Cerebellar cortex (tissue), 1 donor: ENCODE measurements at places on chromosomes 1 and 21.
A peak's percentile ranks its signal among the peaks of the same experiment; 100 is the strongest.

- DNase-seq = no peak
These were observed 858.3 kb upstream of the TMPRSS15 start for GRCh38 chr21:19261731-19262376.

DNA sequence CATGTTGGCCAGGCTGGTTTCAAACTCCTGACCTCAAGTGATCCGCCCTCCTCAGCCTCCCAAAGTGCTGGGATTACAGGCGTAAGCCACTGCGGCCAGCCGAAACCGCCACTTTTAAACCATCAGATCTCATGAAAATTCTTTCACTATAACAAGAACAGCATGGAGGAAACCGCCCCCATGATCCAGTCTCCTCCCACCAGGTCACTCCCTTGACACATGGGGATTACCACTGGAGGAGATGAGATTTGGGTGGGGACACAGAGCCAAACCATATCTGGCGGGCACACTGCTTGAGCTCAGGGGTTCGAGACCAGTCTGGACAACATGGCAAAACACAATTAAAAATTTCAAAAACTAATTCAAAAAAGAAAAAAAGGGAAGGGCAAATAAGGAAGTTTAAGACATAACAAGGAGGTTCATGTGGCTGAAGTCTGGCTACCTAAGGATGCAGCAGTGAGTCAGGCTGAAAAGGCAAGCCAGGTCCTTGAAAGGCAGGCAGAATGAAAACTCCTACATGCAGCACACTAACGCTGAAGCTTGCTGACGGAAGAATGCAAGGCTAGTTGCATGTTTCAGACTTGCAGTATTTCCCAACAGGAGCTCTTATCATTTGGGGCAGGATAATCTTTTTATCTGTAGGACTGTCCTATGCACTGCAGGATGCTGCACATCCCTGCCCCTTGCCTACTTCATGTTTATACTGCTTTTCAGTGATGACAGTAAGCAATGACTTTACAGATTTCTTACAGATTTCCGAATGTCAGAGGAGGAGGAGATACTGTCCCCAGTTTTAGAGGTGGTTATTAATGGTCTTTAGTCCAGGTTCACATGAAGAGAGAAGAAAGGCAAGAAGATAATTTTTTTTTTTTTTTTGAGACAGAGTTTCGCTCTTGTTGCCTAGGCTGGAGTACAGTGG is 49.3 kb downstream of the FBXO42 start:
- no peak for DNase-seq

DNA sequence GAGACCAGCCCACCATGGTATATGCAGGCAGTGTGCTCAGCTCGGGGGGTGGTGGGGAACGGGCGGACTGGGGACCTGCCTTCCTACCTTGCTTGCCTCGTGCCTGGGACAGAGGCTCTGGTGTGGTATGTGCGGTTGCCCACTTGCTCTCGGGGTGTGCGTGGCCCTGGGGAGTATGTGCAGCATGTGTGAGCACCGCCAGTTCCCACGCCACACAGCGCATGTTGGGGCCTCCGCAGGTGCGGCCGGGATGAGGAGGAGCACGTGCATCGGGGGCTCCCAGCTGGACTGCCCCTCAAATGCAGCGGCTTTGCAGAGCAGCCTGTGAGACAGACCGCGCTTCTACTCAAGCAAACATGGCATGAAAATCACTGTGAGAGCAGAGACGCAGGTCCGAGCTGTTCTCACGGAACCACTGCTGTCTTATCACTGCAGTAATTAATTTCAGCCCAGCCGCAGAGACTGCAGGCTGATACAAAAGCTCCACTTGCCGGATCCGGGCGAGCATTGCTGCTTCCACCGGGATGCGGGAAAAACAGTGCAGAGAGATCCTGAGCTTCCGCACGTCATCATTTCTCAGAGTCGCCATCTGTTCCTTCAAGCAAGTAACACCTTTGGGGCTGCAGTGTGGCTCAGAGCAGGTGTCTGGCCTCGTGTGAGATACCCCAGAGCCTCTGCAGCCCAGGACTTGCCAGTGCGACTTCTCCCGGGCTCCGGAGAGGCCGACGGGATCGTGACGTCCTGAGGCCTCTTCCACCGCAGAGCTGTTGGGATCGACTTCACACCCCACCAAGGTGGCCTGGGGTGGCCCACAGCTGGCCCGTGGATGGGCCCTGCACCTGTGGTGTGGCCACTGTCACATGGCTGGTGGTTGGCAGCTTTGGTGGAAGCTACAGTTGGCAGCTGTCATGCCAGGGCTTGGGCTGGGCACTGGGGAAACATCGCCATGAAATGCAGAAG is 92.6 kb upstream of the ACTRT2 start:
- DNase-seq = peak; percentile 71

DNA sequence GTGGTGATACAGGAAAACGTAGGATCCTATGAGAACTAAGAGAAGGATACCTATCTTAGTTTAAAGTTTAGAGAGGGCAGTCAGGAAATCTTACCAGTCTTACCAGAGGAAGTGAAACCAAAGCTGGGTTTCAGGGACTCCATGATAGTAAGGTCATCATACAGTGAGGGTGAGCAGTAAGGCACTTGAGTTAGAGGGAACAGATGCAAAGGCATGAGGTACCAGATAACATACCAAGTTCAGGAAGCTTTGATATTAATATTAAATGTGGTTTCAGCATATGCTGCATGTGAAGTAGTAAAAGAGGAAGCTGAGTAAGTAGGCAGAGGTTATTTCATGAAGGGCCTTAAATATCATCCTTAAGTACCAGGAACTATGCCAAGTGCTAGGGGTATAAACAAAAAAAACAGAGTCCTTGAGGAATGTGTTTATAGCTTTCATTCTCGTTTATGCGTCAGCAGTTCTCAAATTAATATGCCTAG is 16.9 kb downstream of the ATG4C start:
- no peak for DNase-seq

DNA sequence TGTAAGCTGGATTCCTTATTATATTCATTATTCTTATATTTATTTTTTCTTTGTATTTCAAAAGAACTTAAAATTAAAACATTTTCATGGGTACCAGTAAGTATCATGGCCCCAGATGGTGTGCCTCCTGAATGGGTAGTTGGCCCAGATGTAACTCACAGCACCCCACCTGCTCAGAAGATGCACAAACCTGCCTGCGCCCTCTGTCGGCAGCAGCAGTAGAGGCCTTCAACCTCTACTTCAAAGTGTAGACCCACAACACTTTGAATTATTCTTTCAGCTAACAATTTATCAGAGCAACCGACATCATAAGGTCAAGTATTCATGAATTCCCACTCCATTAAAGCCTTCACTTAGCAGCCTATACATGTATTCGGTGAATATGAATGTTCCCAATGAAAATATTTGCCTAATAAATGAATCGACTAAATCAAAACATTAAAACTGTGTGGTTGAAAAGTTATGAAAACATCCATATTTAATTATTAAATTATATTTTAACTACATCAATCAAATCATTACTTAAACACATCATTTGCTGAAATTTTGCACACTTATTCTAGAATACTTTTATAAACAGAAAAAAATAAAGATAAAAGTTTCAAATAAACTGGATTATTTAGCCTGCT is 25.4 kb downstream of the PIGM start:
- DNase-seq = peak; percentile 48

DNA sequence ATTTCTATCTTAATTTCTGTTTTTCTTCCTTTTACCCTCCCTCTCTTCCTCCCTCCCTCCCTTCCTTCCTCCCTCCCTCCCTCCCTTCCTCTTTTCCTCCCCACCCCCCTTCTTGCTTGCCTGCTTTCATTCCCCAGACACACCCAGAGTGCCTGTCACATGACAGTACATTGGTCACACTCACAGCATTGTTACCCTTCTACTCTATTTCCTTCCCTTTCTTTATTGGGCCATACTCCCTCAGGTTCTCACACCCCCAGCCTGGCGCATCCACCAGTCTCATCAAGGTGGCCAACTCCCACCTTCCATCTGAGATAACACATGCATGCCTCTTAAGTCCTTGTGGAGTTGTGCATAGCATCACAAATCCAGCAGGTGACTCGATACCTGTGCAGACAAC is 10.9 kb downstream of the TMPRSS3 start:
- DNase-seq = no peak

GRCh38 chr1:175072099-175072951 is 4.7 kb downstream of the TNN start:
- DNase-seq = peak; percentile 20

- no peak for DNase-seq
These were observed 29.5 kb downstream of the TFF3 start for GRCh38 chr21:42285569-42286245.

- DNase-seq = no peak
These were observed 5.8 kb downstream of the BCL9 start for GRCh38 chr1:147547065-147547464.

DNA sequence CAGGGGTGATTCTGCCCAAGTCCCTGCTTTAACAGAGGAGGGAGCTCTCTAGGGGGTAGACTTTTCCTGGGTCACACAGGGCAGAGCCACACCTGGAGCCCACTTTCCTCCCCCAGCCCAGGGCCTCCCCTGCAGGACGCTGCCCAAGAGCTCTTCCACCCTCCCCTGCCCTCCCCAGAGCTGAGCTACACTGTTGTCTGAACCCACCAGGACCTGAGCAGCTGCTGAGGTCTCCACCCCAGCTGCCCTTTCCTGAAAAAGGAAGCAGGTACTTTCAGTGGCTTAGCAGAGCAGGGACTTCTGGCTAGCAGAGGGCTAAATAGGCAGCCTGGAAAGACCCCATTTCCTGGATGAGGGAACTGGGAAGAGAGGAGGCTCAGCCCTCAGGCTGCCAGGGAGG is 169.3 kb upstream of the ETV3 start:
- no peak for DNase-seq

- DNase-seq = no peak
These were observed 649 bp downstream of the AHDC1 start for GRCh38 chr1:27603309-27603680.

GRCh38 chr1:206925106-206925736 is 3.5 kb upstream of the FCMR start:
- no peak for DNase-seq

DNA sequence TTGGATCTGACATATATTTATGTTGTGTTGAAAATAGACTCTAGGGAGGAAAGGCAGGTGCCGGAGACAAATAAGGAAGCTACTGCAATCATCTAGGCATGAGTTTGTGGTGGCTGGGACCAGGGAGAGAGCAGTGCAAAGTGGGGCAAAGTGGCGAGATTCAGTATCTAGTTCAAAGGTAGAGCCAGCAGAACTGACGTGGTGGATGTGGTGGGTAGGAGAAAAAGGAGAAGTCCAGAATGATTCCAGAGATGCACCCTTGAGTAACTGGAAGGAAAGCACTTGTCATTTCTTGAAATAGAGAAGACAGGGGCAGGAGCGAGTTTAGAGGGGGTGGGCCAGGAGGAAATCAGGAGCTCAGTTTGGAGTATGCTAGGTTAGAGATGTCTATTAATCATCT is 275.2 kb downstream of the KAZN start:
- DNase-seq = no peak

DNA sequence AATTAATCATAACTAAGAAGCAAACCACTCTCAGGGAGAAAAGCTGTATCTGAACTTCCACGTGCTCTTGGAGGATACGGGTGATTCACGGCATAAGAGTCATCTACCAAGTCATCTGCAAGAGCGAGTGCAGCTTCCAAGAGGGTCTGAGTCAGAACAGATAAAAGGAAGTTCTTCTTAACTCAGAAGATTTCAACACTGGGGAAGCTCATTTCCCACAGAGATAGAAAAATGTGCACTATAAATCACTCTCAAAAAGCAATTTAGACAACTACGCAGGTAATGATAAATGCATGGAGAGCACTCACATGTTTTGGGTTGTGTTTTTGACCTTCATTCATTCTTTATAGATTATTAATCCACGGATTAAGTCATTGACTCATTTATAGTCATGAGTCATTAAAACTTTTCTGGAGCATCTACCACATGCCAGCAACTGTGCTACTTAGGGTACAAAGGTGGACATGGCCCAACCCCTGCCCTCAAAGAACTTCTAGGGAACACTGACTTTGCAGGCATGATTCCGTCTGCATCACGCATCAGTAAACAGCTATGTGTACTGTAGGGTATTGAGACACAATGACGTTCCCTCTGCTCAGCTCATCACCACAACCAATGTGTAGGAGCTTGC is 20.8 kb downstream of the KCNJ15 start:
- DNase-seq = no peak

DNA sequence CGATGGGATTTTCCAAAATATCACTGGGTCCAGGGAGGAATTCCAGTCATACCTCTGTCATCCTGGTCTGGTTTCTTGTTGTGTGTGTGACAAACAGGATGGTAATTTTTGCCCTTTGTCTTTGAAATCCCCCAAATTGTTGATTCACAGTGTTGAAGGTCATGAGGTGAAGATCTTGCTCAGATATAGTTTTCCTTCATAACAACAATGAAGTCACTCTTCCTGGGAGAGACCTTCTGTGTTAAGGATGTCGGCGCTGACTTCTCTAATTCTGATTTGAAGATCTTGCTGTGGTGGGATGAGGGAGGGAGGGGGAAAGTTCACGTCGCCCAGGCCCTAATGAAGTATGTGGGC is 32.2 kb upstream of the MPZL1 start:
- no peak for DNase-seq

DNA sequence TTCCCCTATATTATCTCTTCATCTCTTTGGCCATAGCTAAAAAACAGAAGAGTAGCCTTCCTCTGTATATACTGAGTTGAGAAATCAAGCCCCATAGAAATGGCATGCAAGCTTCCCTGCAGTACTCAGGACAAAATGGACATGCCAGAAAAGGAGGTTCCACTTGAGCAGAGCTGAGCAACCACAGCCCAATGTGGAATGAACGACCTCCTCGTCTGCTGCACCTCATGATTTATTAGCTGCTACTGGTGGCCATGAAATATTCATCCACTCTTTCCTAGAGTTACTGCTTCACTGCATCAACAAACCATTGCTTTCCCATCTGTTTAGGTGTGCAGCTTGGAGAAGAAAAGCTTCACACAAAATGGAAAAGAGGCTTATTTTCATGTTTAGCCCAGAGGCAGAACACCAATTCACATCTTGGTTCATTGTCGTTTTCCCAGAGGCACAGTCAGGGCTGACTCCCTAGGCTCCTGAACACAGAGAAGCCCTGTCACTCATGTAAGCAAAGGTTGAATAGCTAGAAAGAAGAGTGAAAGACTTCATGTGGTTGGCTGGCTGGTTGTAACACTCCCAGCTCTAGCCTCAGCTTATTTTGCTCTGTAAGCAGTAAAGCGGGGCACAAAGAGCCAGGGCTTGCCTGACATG is 148.0 kb downstream of the TSEN15 start:
- no peak for DNase-seq

DNA sequence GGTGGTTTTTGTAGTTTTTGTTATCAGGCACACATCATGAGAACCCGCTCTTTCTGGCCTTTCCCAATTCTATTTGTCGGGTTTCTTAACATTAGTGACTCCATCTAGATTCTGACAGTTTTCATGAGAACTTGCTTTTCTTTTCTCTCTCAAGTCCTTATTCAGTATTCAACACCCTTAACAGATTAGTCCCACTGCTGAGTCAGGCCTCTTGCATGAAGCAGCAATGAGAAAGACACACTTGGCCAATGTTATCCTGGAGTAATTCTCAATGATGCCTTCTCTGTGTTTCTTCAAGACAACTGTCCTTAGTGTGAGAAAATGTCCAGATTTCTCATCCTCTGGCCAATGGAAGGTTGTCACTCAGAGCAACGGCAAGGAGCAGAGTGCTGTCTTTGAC is 11.3 kb downstream of the FMO2 start:
- no peak for DNase-seq

GRCh38 chr1:15345705-15346345 is 63.9 kb upstream of the EFHD2 start:
- DNase-seq = no peak
